ENCODE measurements at places on chromosomes 5 and 9. TPM values are rescaled to one million over a fixed set of nuclear protein-coding genes. Genes with fewer than 3 reads are reported as not detected.
A peak's percentile ranks its signal among the peaks of the same experiment; 100 is the strongest.

GRCh38 chr9:127680846-127681245 is 25.9 kb upstream of the CFAP157 start:
- no peak for DNase-seq

GRCh38 chr5:155867522-155868088 is 459.4 kb upstream of the SGCD start:
- no peak for DNase-seq

GRCh38 chr5:115360046-115360685 is 63.7 kb upstream of the CCDC112 start:
- DNase-seq = no peak

GRCh38 chr5:14118551-14119320 is 24.4 kb upstream of the TRIO start:
- no peak for DNase-seq

DNA sequence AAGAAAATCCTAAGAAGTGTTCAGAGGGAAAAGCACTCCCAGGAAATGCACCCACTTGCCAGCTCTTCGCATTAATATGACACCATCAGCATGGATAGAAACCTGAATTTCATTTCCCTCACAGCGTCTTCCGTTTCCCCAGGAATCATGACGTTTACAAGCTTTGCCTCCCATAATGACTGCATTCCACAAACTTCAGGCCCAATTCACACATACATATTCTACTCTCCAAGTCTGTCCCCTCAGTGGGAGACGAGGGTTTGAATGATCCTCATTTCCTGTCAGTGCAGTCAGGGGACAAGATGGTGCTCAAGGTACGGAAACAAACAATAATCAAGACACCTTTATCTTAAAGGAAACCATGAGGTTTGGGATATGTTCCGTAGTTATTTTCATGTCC is 44.9 kb upstream of the MAN2A1 start:
- DNase-seq = no peak

GRCh38 chr5:173634465-173634983 is 18.1 kb upstream of the BOD1 start:
- DNase-seq = no peak

DNA sequence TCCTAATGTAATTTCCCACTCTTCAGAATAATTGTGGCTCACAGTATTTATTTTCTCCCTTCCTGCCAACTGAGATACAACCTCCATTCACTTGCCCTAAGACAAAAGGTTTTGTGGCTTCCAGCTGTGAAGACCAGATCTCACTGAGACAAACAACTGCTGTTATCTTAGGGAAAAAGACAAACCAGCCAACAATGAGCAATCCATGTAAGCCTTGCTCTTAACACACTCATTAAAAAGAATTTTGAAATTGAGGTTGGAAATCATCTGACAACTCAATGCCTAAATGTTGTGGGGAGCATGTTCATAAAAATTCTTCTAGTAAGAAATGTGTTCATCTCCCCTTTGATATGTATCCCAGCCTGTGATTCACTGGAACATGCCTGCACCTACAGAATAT is 132.9 kb downstream of the ADAMTSL1 start:
- DNase-seq = no peak

- no peak for DNase-seq
Measured at GRCh38 chr5:83363886-83364275, 107.7 kb upstream of the VCAN start.

DNA sequence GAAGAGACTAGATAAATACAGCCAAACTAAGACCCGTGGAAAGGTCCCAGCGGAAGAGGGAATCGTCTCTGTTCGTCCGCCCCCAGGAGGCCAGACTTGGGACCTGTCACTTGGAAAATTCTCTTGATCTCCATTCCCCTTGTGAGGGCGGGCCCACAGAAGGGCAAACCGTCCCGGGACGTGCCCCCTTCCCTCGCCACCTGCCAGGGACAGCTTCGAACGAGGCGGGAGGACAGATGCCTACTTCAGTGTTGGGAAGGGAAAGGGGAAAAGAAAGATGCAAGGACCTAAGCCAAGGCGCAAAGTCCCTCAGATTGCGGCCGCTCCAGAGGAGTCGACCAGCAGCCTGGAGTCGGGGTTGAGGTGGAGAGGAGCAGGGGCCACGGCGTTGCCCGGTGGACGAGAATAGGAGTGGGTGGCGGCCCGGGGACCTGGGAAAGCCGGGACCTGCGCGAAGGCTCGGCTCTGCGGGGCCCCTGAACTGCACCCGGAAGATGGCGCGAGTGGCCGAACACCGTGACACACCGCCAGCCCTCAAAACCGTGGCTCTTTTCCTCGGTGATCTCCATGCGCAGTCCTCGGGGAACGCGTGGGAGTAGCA is 4.4 kb upstream of the EBF1 start:
- DNase-seq = no peak

- peak; percentile 66 for DNase-seq
Measured at GRCh38 chr5:83721953-83722901, 1.6 kb upstream of the HAPLN1 start.

- DNase-seq = no peak
Measured at GRCh38 chr9:13100914-13101572, 178.4 kb downstream of the MPDZ start.

GRCh38 chr5:58440901-58441460 is 18.9 kb downstream of the PLK2 start:
- DNase-seq = no peak

- no peak for DNase-seq
Measured at GRCh38 chr5:32539981-32540845, 45.1 kb upstream of the SUB1 start.

DNA sequence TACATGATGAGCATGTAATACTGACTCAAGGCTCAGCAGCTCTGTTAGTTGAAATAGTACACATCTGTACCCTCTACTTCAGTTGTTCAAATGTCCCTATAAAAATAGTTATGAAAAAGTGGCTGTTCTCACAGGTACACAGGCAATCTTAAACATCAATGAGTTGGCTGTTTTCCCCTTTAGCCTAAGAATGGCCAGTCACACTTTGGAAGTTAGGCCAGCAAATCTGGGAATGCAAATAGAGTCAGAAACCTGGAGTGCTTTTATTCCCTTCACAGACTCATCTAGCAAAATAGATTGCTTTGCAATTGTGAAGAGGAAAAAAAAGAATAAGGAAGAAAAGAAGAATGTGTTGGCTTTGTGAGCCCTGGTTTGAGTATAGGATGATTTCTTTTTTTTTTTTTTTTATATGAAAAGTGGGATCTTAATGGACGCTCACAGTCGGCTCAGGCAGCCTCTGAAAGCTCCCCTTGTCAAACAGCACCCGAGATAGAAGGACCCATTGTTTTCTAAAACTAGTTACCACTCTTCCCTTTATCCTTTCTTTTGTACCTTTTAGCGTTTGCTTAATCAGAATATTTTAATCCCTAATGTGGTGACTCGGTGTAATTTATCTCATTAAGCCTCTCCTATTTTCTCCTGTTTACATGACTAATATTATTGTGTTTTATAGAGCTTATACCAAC is 27.9 kb upstream of the TLE1 start:
- no peak for DNase-seq

DNA sequence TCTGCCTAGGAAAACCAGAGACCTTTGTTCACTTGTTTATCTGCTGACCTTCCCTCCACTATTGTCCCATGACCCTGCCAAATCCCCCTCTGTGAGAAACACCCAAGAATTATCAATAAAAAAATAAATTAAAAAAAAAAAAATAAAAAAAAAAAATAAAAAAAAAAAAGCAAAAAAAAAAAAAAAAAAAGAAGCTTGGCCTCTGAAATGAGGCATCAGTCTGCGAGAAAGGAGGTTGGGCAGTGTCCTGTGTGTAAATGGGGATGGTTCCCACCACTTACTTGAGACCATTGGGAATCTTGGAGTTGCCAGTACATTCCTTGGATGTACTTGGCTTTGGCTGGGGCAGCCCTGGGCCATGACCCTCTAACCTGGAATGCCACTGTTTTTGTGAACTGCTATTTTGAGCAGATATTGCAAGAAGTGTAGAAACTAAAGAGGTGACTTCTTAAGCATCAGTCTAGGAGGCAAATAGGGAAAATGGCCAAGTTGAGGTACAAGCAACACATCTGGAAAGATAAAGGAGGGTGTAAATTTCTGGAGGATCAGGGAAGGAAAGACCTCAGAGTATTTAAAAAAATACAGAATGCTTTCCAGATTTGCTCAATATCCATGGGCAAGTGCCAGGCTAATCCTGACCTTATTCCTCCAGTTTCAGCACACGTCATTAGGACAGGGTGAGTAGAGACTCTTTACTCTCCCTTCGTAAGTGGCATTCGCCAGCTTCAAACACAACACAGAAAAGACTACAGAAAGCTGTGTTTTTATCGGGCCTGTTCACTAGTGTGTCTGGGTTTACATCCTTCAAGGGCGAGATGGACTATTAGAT is 58.1 kb downstream of the HSPA4 start:
- DNase-seq = no peak

DNA sequence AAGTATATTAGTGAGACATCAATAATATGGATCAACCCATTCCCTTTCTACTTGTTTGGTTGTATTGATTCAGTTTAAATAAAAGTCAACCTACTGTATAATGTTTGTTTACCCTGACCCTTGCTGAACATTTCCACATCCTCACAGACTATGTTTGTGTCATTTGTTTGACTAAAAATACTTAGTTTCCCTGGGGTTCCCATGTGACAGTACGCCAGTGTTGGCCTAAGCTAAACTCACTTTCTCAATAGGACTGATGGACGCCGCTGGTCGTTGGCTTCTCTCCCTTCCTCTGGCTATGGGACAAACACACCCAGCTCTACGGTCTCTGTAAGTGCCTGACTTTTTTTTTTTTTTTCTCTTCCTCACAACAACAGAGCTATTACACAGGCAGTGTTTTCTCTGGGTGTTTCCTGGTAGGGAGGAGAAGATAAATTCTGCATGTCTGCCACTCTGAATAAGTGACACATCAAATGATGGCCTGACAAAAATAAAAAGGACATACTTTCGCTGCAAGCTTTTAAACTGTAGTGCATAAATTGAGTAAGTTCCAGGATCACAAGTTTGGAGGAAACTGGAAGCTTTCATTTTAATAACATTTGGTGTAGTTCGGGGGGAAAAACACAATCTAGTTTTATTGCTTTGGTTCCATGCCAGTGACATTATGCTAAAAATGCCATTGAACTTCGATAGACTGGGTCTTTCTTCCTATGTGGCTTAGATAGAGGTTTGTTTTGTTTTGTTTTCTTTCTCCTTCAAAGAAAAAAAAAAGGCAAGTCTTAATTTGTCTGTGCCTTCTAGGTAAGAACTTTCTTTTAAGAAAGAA is 101.0 kb downstream of the CD180 start:
- DNase-seq = no peak

- DNase-seq = no peak
Measured at GRCh38 chr9:114513055-114513958, 8.0 kb upstream of the WHRN start.

PCSK5 gene
- total RNA-seq = 6.9 TPM

KIF3A gene
- total RNA-seq = 12.7 TPM

SLC24A2 gene
- not detected for total RNA-seq

SMIM3 gene
- 35.4 TPM for total RNA-seq

ZBTB26 gene
- 5.5 TPM for total RNA-seq

TMEM174 gene
- not detected for total RNA-seq

SKIC3 gene
- 35.1 TPM for total RNA-seq

FGF10 gene
- not detected for total RNA-seq

SLC28A3 gene
- not detected for total RNA-seq

Data from HCT116 (cell line).